Fibroblast of skin of left quadriceps (primary cell): ENCODE measurements at places on chromosomes 4 and X.

- no peak for DNase-seq
Observed at GRCh38 chrX:44422631-44423030, 79.2 kb upstream of the EFHC2 start.

DNA sequence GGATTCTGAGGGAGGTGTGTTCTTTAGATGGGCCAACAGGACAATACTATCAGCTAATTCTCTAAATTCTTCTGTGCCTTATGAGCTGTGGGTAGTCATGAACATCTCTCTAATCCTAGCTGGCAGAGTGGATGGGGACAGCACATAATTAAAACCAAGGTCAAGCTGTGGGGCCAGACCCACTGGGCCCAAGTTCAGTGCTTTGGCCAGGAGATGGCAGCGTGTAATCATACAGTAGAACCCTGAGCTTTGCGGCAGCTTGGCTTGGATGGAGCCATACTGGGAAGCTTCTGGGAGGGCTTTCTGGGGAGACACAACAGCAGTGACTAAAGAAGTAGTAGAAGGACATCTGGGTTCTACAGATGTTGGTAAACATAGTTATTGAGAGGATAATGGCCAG lies 140.3 kb upstream of the CXCL13 start:
- DNase-seq: no peak

GRCh38 chrX:46957297-46957696 lies 45.1 kb downstream of the JADE3 start:
- DNase-seq: no peak

DNA sequence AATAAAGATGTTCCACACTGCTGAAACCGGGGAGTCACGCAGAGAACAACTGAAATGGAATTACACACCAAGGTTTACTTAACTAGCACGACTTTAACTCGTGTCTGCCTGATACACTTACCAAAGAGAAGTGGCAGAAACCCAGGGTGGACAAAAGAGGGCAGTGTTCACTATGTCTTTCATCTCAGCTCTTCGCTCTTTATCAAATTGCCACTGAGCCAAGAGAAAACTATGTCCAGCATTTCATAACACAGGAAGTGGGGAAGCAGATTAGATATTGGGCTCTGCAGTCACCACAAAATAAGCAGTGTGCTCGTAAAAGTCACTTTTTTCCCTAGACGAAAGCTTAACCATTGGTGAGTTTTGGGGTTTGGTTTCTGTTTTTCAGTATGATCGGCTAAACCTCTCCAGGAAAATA lies 155.7 kb downstream of the CHIC2 start:
- peak; percentile 90 for DNase-seq

GRCh38 chrX:77679144-77679543 lies 106.9 kb downstream of the ATRX start:
- no peak for DNase-seq

DNA sequence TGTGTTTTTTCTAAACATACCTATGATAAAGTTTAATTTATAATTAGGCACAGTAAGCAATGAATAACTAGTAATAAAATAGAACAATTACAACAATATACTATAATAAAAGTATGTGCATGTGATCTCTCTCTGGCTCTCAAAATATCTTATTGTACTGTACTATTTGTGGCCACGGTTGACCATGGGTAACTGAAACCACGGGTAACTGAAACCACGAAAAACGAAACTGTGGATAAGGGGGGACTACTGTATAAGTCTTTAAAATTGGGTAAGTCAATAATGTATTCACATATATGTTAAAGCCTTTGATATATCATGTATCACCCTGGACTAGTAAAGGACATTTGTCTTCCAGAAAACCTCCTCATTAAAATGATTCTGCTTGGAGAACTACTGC lies 20.0 kb downstream of the TMEM154 start:
- no peak for DNase-seq

- DNase-seq: no peak
Observed at GRCh38 chr4:173333658-173334084, 487 bp downstream of the HMGB2 start.
